ENCODE measurements at places on chromosomes 1 and 21.

DNA sequence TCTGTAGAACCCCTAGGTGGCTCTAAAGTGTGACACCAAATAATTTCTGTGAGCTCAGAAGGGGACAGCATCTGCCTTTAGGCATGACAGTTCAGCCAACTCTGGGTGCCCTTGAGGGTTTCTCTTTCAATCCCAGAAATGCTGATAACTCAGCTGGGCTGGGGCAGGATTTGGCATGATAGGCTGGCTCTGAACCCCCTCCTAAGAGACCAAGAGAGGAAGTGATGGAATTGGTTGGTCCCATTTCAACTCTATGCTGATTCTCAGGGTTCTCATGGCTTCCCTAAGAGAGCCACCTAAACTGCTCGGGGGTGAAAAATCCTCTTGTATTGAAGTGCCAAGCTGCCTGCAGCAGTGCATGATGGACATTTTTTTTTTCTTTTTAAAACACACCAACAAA is 28.5 kb upstream of the TMEM39B start:
- no peak for DNase-seq

DNA sequence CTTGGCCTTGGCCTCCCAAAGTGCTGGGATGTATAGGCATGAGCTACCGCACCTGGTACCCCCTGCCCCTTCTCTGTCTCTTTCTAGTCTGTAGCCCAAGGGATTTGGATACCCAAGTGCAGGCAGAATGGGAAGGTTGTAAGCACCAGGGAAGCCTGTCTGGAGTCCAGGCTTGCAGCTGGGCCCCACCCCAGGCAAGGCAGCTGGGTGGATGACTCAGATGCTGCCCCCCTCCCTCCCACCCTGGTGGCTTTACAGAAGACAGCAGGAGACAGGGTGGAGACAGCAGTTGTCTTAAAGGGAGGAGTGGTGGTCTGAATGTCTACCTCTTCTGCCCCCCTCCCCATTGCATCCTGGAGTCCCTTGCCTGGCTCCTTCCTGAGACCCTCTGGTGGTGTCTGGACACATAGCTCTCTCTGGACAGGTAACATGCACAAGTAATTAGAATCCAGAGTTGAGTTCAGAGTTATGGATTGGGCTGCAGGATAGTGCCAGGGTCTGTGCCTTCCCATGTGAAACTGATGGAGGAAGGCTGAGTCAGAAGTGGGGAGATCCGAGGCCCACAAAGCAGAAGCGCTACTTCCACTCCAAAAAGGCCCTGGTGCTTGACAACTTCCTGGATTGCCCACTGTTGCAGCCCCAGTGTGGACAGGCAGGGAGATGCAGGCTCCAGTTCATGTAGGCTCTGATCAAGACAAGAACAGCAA is 5.1 kb downstream of the LMNA start:
- no peak for DNase-seq

DNA sequence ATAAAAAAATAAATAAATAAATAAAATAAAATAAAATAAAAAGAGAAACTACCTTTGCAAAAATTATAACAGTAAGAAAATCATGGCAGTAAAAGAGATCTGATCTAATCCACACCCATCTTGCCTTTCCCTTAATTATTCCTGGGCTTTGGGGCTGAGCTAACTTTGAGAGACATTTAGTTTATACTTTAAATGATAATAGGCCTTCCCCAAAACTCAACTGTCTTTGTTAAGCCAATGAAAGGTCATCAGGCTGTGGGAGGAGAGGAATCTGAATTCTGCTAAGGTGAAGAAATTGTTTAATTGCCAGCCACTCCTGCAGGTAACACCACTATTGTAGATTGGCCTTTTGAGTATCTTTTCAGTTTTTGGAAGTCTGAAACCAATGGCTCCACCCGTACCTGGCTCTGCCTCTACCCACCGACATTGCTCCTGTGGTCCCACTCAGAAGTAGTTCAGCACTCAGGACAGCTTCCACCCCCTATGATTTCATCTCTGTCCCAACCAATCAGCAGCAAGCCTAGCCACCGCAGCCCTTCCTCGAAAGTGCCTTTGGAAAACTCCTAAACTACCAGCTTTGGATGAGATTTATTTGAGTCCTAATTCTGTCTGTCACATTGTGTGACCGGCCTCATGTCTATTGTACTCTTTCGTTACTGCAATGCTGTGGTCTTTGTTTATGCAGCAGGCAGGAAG is 23.0 kb upstream of the PNRC2 start:
- no peak for DNase-seq

DNA sequence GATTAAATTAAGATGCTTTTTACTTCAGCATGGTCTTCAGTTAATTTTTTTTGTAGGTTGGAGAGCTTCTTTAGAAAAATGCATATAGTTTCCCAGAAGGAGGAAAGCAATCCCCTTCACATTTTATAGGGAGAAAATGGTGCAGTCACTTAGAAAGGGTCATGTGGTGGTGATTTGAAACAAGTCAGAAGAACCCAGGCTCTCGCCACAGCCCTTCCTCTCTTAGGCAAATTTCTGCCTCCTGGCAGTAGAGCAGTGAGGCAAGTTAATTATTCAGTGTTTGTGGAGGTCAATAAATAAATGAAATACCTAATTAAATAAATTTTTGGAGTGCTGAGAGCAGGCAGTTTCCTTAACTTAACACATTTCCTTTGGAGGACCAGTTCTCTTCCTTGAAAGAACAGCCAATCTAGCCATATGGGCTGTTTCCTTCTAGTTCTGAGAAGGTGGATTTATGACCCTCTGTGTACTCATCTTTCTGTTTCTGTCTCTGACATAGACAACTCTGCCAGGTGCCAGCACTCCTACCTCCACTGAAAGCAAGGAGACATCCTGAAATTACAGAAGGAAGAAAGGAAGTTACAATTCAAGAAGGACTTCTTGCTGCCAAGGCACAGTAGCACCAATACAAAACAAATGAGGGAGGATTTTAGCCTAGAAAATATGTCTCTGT is 19.0 kb upstream of the POGZ start:
- no peak for DNase-seq

DNA sequence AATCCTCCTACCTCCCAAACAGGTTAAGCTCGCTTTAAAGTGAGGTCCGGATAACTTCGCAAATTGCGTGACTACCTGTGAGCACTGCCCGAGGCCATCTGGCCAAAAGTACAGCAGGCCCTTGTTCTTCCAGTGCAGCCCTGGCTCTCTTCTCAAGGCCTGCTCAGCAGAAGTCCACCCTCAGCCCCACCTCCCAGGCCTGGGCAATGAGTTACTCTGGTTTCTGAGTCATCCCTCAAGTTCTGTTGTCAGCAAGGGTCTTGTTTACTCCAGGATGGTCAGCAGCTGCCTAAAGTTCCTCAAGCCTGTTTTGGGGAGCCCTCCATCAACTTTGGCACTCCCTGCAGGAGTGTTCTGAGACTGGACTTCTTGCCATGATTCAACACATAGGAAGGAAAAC is 101.7 kb downstream of the BCAR3 start:
- DNase-seq, result no peak

GRCh38 chr1:172399756-172400721 is 20.4 kb upstream of the C1orf105 start:
- no peak for DNase-seq

DNA sequence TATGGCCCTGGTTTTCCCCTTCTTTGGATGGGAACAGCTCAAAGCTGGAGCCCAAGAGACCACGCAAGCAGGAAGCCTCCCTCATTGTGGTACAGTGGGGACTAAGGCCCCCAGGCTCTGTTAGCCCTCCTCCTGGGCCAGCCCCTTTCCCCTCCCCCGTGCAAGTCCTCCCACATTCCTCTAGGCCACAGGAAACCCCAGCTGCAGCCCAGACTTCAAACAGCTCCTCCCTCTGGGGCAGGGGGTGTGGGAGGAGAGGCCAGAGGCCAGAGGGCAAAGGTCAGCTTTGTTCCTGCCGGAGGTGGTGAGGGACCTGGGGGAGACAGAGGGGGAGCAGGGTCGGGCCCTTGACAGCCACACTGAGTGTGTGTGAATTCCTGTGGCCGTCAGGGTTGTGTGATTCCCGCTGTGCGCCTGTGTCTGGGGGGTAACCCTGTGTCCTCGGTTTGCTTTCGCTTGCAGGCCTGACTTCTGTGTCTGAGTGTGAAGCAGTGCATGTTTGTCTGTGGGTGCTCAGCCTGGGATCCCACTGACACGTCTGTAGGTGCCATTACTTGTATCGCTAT is 3.4 kb upstream of the AHDC1 start:
- DNase-seq, result no peak

GRCh38 chr1:167263819-167264464 is 43.3 kb downstream of the POU2F1 start:
- DNase-seq, result no peak

- no peak for DNase-seq
These were observed 548.9 kb downstream of the NUF2 start for GRCh38 chr1:163870666-163871065.

DNA sequence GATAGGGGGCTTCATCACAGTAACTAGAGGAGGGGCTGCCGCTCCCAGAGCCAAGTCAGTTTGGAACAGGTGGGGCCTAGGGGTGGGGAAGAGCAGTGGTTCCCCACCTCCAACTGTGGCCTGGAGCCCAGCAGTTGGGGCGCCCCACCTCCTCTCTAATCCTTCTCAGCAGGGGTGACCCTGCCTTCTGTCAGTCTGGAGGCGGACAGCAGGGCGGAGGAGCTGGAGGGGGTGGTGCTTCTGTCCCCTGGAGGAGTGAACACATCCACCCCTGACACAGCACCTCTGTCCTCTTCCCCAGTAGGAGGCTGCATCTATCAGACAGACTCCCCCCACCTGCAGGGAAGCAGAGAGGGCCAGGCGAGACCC is 73.8 kb downstream of the MRPL37 start:
- DNase-seq, result peak; percentile 58

GRCh38 chr1:209755926-209756614 is at the start of gene TRAF3IP3:
TRAF3IP3 (plus strand) TSS chr1:209756053; CDS start chr1:209760040, 3,987 bp downstream.
- DNase-seq, result no peak

GRCh38 chr1:173015629-173016028 is 35.1 kb downstream of the TNFSF18 start:
- no peak for DNase-seq

DNA sequence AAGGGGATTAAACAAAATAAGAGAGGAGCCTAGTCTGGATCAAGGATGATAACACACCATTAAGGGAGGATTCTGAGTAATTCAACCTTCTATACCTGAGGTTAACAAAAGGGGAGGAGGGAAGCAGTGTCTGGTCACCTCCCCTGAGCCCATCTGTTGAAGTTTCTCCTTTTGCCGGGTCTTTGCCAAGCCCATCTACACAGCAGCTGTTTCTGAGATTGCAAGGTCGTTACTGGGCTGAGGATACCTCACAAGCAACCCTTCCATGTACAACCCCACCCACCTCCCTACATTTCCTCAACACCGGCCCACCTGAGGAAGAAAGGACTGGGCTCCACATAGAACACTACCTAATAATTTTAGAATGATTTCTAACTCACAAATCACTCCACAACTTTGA is 26.3 kb downstream of the LRRC52 start:
- no peak for DNase-seq

DNA sequence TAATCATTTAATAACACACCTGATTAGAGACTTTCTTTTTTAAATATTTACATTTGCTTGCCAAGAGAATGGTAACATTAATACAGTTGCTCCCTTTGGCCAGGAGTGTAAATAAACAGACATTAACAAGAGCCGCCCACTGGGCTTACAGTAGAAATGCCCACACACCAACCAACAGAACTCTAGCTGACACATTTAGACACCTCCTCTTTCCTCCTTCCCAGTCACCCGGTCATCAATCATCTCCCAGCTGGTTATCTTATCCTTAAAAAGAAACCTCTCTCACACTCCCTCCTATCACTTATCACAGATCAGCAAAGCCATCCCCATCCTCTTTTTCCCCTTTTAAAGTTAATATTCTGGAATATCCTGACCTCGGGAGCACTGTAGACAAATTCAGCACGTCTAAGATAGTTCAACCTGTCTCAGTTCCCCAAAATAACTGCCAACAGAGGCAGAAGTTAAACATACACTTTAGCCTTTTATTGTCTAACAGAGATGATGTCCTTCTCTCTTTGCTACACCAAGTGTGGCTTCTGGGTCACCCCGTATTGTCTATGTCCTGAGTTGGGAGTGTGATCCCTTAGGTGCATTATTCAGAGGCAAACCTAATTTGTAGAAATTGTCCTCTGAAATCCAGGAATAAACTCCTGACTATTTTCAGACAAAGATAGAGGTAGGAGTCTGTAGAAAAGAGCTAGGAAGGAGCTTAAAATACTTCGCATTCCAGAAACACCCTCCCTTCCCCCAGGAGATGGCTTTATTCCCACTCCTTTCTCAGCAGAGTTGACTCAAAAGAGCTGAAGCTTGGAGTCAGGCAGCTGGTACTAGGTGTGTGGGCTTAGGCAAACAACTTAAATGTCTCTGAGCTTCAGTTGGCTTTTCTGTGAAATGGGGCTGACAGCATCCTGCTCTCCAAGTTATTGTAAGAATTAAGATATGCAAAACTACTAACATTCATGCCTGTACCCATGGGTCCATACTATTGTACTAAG is 8.8 kb downstream of the MYCL start:
- DNase-seq, result no peak

GRCh38 chr1:2050461-2050792 is 216 bp downstream of the PRKCZ start:
- no peak for DNase-seq

DNA sequence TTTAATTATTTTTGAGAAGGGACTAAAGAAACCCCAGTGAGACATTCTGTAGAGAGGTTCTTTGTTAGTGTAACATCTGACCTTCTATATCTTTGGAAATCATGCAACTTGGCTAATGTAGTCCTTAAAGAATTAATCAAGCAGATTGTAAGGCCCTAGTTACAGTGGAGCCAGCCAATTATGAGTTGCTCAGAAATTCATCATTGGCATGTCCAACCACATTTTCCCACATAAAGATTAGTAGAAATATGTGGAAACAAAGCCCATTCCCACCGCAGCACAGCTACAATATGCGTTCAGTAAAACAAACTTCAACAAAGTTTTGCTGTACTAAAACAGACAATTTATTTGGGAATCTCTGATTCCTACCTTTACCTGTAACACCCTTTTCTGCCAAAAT is 27.8 kb downstream of the WNT2B start:
- DNase-seq, result no peak

DNA sequence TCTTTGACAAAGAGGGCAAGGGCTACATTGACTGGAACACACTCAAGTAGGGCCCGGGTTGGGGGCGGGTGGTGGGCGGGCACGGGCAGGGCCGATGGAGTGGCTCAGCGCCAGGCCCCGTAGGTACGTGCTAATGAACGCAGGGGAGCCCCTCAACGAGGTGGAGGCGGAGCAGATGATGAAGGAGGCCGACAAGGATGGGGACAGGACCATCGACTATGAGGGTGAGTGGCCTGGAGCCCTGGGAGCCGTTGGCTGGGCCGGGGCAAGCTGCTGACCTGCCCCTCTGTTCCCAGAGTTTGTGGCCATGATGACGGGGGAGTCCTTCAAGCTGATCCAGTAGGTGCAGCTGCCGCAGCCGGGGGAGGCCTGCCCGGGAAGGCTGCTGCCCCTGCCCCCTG is 1.8 kb downstream of the CALML6 start:
- DNase-seq, result no peak

Data from HEK293T (cell line).